GM13976 (cell line): ENCODE measurements at places on chromosomes 7 and 10.

DNA sequence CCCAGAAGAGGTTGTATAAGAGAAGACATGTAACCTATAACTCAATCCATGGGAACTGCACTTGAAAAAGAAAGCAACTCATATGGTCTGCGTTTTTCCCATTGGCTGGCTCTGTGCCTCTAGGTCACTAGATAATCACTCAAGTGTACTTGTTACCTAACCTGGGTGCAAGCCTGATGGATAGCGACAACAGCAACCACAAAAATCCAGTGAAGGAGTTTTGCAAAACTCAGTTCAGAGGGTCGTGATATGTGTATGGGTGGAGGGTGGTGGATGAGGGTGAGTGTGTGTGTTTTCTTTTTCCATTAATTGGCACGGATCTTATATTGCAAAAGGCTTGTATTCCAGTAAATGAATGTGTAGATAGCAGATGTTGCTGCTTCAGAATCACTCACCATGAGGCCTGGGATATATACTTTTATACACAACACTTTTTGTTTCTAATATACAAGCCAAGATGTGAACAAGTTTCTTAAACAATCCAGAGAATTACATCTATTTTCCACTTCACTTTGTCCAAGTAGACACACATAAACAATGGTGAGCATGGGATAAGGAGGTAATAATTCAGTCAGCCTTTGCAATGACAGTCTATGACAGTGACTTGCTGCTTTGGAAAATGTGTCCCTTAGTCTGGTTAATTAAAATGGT, 286.9 kb upstream of the DKK1 start:
- DNase-seq = no peak

DNA sequence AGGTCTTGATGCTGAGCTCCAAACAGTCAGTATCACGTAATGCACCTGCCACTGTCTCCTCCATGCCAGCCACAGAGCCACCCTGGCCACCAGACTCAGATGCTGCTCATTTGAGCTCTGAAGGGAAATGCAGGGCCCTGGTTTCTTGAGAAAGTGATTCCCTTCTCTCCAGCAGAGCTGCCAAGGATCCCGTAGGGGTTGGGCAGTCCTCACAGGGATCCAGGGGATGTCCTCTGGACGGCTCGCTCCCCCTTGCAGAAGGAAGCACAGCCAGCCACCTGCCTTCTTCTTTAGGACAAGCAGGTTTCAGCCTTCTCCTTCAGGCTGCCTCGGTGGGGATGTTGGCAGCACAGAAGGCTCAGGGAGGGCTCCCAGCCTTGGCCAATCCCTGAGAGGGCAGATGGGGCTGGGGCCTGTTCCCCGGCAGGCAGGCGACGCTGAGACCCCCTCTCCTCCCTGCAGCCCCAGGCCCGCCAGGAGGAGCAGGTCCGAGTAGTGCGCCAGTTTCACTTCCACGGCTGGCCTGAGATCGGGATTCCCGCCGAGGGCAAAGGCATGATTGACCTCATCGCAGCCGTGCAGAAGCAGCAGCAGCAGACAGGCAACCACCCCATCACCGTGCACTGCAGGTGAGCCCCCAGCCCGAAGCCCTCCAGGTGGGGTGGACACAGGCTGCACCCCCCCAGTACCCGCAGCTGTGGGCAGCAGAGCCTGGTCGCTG, 48.9 kb downstream of the MKI67 start:
- no peak for DNase-seq

DNA sequence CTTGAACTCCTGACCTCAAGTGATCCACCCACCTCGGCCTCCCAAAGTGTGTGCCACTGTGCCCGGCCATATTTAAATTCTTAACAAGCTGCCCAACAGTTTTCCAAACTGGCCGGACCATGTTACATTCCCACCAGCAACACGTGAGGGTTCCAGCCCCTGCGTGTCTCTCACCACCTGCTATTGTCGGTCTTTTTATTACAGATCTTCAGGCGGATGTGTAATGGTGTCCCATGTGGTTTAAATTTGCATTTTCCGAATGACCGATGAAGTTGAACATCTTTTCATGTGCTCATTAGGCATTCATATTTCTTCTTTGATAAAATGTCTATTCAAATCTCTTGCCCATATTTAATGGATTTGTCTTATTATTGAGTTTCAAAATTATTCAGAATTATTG, 11.5 kb downstream of the ELFN1 start:
- DNase-seq = peak; percentile 12

GRCh38 chr10:59240582-59241183, 64.2 kb downstream of the PHYHIPL start:
- DNase-seq = peak; percentile 12

DNA sequence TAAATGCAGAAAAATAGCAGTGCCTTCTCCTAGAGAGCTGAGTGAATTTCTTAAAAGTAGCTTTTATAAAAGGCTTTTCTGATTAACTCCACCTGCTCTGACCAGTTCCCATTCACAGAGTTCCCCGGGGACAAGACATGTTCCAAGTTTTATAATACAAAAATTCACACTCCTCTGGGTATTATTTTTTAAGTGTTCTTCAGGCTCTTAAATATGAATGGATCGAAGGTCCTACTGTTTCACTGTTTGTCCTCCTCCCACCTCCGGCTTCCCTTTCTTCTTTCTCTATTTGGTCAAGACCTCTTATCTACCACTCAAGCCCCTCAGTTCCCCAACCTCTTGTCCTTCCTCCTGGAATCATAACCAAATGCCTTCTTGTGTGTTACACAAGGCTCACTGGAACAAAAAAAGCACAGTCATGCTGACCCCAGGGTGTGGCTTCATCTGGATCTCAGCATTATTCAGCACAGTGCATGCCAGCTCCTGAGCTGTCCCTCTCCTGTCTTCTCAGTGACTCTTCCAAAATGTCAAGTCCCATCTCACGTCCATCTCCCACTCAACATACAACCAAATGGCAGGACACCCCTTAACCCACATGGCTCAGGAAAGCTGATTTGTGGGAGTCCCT, 222.4 kb downstream of the SORCS1 start:
- DNase-seq = no peak
